Fibroblast of skin of back (primary cell): ENCODE measurements at places on chromosomes 1 and 21.

GRCh38 chr1:195745189-195746010, 862.8 kb downstream of the KCNT2 start:
- DNase-seq, result peak; percentile 26

DNA sequence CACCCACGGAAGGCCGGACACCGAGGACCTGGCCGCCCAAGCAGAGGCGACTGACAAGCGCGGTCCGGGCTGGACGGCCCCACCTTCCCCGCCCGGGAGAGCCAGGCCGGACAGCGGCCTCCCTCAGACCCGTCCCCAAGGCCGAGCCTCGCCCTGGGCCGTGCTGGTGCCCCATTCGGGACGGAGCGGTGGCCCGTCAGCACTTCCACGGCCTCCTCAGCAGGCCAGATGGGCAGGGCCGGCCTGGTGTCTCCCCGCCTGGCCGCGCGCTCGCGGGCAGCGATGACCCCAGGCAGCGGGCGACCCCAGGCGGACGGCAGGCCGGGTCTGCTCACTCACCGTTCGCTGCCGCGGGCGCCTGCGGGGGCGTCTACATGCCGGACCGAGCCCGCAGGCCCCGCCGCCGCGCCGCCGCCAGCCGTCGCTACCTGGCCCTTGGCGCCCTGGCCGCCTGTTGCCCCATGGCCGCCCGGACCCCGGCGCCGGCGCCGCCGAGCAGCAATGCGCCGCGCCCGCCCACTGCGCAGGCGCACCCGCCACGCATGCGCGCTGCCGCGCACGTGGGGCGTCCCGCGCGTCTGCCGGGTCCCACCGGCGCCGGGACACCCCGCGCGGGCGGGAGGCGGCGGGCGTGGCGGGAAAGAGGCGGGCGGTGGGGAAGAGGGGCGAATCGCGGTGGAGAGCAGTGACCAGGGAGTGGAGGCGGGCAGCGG, at the start of gene NADK:
TSS of gene NADK (minus strand) at position 521 of the 713 bp plus-strand sequence. CDS start 13,064 bp downstream, outside the sequence.
- DNase-seq, result peak; percentile 64

DNA sequence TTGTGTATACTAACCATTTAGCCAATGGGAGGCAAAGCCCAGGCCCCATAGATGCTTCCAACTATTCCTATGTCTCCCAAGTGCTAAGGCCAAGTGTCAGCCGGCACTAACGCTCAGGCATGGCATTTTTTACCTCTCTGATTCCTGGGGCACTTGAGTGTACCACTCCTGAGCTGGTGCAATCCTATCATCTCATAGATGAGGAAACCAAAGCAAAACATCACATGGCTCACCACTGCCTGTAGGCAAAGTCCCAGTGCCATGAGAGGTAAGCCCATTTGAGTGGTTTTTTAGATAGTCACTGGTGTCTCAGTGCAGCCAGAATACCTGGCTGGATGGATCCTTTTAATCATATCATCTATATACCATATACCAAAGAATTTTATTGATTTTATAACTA, 8.0 kb upstream of the CCN1 start:
- DNase-seq, result no peak

DNA sequence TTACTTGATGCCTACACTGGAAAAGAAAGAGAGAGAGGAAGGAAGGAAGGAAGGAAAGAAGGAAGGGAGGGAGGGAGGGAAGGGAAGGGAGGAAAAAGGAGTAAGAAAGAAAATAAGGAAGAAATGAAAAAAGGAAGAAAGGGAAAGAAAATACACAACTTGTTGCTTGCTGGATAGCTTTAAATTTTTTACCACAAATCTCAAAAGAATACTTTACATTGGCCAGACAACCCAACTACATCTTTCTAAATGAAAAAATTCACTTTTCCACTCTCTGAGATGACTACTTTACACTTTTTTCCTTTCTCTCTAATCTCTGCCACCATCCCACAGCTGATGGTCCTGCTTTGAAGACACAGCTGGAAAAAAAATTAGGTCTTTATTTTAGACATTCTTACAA, 228.9 kb upstream of the FAM78B start:
- no peak for DNase-seq

DNA sequence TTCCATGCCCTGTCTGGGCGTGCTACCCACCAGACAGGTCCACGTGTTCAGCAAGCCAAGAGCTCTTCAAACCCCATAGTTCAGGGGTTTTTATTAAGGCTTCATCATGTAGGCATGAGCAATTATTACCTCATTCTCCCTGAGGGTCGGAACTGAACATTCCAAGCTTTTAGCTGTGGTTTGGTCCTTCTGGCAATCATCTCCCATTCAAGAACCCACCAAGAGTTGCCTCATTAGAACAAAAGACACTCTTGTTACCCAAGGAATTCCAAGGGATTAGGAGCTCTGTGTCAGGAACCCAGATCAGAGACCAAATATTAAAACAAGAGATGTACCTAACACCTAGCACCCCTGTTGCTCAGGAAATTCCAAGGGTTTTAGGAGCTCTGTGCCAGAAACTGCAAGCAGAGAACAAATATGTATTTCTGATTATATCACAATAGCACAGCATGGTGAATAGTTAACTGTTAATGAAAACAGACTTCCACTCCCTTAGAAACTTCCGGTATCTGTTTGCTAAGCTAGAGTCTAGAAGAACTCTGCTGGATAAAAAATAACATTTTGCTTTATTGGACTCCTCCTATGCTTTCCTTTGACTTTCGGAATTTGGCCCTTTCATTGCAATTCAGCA, 201.2 kb upstream of the L1TD1 start:
- DNase-seq, result peak; percentile 76

GRCh38 chr1:64653466-64653865, 91.4 kb upstream of the RAVER2 start:
- no peak for DNase-seq

GRCh38 chr1:56424744-56425493, 154.4 kb downstream of the PLPP3 start:
- peak; percentile 56 for DNase-seq

- DNase-seq, result no peak
Measured at GRCh38 chr1:156808186-156809030, 8.2 kb downstream of the SH2D2A start.

DNA sequence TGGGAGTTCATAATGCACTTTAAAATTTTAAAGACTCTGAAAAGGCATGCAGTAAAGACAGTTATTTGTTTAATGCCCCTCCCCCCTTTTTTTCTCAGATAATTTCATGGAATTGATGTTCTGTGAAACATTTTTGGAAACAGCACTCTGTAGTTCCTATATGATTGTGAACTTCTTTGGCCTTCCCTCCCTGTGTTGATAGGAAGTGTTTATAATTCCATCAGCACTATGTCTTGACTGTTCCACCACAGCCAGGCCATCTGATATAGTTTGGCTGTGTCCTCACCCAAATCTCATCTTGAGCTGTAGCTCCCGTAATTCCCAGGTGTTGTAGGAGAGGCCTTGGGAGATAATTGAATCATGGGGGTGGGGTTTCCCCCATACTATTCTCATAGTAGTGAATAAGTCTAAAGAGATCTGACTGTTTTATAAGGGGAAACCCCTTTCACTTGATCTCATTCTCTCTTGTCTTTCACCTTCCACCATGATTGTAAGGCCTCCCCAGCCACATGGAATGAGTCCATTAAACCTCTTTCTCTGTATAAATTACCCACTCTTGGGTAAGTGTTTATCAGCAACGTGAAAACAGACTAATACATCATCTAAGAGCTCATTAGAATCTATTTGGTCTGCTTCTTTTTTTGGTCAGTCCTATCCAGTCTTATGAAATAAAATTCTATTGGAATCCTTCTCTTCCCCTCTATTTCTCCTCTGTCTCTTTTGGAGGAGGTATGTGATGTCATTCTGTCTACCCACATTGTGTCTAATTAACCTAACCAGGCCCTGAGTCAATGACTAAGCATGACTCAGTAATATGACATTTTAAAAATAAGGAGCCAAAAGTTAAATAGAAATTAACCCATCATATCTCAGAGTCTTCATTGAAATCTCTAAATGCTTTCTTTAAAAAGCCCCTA, 8.9 kb downstream of the CCDC185 start:
- peak; percentile 74 for DNase-seq

GRCh38 chr1:119739150-119739549, 27.4 kb downstream of the PHGDH start:
- DNase-seq, result no peak

GRCh38 chr21:34715985-34716596, 47.3 kb downstream of the CLIC6 start:
- peak; percentile 33 for DNase-seq

DNA sequence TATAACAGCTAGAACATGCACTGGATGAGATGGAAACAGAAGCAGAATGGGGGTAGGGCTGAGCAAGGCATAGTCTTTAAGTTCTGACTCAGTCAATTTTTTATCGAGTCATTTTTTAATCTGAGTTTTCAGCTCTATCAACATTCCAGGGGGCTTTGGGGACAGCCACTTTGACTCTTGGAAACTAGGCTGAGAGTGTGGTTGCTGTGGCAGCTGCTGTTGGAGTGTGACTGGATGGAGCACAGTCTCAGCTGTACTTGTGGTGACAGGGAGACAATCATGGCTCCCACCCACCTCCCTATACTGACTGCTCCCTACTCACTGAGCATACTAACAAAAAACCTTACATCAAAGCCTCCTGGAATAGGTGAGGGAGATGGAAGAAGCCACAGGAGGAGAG, 25.0 kb downstream of the GJA5 start:
- no peak for DNase-seq
